CD4-positive, alpha-beta T cell treated with Interleukin-4 for 1 hour (primary cell): ENCODE measurements at places on chromosomes 4 and X.

DNA sequence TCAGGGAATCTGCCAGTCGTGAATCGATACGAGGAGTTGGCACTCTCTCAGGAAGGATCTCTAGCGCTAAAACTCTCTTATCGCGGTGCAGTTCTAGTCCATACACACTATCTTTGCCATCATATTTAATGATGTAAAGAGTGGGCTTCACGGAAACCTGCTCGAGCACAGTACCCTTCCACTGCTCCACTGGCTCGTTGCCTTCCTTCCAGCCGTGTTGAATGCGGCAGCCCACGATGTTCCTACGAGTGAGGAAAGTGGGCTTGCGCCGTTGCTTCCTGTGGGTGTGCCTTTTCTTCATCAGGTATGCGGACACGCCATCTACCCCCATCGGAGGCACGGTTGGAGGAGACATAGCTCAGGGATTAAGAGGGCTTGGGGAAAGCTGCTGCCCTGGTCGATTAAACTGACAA is 661 bp downstream of the SPIN4 start:
- no peak for DNase-seq

- no peak for DNase-seq
Measured at GRCh38 chr4:22215084-22215483, 266.5 kb upstream of the KCNIP4 start.

DNA sequence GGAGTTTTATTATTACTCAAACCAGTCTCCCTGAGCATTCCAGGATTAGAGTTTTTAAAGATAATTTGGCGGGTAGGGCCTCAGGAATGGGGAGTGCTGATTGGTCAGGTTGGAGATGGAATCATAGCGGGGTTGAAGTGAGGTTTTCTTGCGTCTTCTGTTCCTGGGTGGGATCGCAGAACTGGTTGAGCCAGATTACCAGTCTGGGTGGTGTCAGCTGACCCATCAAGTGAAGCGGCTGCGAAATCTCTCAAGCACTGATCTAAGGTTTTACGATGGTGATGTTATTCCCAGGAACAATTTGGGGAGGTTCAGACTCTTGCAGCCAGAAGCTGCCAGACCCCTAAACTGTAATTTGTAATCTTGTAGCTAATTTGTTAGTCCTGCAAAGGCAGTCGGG is 25.1 kb upstream of the SETD7 start:
- no peak for DNase-seq

DNA sequence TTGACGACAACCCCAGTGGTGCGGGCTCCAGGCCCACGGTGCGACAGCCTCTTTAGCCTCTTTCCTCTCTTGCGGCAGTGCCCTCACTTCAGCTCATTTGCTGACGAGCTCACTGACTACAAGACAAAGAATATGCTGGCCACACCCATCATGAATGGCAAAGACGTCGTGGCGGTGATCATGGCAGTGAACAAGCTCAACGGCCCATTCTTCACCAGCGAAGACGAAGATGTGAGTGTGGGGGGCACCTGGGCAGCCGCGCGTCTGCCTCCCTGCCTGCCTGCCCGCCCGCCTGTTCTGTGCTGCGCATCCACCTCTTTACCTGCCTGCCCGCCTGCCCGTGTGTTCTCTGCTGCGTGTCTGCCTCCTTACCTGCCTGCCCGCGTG is 9.2 kb downstream of the PDE6B start:
- no peak for DNase-seq

- no peak for DNase-seq
Measured at GRCh38 chrX:109927663-109928273, 75.1 kb upstream of the TMEM164 start.

DNA sequence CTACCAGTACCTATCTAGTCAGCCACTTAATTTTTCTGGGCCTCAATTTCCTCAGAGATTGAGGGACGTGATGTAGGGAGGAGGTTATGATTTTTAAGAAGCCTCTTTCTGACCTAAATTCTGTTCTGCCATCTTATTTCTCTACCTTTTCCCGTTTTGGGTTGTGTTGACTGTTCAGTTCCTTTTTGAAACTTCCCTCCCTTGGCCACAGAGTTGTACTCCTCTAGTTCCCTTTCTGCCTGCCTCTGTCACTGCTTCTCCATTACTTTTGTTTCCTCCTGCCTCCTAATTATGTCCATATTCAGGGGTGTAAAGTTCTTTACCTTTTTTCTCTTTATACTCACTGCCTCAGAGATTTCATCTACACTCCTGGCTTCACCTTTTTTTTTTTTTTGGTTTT is 25.4 kb downstream of the CLCN5 start:
- no peak for DNase-seq

GRCh38 chrX:8278557-8278956 is 107.5 kb upstream of the VCX2 start:
- DNase-seq, result no peak

GRCh38 chr4:23392860-23393458 is 496.9 kb downstream of the PPARGC1A start:
- no peak for DNase-seq

DNA sequence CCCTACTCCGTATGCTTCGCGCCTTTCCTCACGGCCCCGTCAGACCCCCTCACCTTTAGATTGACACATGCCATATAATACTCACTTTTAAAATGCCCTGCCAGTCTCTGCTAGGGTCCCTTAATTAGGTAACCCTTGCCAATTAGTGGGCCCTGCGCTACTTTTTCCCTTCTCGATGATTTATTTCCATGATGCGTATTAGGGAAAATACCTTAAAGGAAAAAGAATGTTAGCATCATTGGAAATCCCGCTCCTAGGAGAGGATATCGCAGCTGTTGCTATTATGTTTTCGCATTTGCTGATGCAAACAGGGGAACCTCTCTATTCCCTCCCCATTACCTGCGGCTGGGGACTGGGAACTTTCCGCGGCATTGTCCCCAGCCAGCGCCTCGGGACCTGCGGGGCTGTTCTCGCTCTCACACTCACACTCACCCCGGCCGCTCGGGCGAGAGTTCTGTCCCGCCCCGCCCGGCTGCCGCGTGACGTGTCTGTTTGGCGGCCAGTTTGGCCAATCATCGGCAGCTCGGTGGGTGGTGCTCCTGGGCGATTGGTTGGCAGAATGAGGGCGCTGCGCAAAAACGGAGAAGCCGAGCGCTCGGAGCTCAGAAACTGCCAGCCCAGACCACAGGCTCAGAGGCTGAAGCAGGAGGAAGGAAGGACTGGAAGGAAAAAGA is at the start of gene PCDH10:
TSS of gene PCDH10 (plus strand) at position 605 of the 674 bp plus-strand sequence. CDS start 847 bp downstream, outside the sequence.
- peak; percentile 5 for DNase-seq

DNA sequence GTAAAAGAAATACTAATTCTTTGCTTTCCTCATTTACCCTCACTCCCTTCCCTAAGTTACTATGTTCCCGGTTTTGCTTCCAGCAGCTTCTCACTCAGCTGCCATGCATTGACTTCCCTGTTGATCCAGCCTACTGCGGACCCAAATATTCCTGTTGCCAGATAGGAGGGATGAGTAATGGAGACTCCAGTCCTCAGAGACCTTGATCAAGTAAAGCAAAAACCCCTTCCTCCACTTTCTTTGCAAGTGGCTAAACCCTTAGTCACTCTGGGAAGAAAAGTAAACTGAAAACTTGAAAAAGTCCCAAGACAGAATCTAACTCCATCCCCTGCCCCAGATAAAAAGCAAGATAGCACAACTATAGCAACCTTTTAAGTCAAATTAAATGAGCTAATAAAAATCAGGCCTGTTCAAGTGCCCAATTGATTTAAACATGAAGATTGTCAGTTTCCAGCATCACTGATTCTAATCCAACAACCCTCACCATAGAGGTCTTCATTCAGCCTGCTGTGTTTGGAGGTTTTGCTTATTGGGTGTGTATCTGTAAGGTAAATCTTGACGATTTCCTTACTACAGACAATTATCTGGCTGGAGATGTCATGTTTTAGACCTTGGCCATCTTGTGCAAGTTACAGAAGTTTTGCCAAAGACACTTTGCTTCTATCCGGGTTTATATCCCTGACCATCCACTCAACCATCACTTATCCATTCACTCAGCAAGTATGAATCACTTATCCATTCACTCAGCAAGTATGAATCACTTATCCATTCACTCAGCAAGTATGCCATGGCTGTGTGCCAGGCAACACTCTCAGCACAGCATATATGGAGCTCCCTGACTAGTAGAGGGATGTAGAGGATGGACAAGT is 17.6 kb downstream of the FGFBP1 start:
- DNase-seq, result no peak

- DNase-seq, result no peak
Measured at GRCh38 chr4:25835384-25835783, 27.4 kb downstream of the SEL1L3 start.

DNA sequence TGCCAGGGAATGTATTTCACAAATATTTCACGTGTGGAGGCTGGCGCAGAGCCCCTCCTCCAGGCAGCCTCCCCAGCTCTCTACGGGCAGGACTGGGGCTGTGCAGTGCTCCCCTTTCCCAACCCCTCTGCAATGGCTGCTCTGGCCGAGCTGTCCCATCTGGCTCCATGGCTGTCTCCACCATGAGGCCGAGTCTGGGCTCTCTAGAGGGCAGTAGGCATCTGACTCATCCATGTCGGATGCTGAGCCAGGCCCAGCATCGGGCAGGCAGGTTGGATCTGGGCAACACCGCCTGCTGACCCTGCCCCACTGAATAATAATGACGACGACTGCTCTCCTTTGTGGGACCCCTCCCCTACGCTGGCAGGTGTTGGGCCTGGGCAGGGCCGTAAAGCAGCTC is 11.0 kb upstream of the SH3TC1 start:
- DNase-seq, result no peak

DNA sequence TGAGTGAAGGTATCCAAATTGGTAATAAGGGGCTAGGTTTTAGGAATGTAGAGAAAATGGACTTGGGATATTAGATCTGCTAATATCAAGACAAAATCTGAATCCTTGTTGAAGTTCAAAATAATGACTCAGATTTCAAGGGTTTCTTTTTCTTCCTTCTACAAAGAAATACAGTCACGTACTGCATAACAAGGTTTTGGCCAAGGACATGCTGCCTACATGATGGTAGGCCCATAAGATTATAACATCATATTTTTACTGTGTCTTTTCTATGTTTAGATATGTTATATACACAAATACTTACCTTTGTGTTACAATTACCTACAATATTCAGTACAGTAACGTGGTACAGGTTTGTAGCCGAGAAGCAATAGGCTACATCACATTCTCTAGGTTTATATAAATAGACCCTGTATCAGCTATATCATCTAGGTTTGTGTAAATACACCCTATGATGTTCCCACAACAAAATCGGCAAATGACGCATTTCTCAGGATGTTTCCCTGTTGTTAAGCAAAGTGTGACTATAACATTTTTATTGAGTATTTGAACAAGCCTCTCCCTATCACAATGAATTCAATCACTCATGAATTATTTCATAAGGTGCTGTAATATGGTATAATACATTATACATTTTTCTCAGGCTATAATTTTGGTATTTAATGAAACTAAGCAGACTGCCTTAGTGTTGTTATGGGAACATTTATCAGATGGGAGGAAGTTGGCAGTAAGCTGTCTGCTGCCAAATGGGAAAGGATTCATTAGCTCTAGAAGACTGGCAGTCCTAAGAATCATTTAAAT is 186.3 kb downstream of the PPP3CA start:
- no peak for DNase-seq

- DNase-seq, result no peak
Measured at GRCh38 chrX:45157647-45158046, 43.0 kb downstream of the DIPK2B start.

GRCh38 chr4:135777361-135777760 is 1575.8 kb upstream of the PABPC4L start:
- no peak for DNase-seq

DNA sequence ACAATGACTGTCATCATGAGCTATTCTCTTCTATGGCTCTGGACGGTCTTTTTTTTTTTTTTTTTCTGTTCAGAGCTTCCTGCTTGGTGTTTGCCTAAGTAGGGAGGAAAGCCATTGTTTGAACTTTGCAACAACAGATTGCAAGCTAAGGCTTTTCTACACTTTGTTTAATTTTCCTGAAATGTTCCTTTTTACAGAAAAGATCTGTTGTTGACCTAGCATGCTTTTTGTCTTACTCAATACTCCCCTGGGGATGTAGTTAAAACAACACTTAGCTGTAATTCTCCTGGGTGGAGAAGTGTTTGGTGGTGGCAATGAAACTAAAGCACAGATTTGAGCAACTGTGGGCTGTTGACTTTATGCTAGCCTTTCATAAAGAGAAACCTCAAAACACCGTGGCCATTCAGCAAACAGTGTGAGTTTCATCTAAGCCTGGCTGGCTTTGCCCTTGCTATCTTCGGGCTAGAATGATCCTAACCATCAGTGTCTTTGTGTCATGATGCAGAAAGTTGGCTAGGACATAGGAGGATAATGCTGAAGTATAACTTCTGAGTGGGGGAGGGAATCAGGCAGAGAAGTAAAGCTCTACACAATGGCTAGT is 110.5 kb downstream of the ANXA3 start:
- no peak for DNase-seq

- no peak for DNase-seq
Measured at GRCh38 chr4:169251291-169252235, 19.2 kb downstream of the SH3RF1 start.

DNA sequence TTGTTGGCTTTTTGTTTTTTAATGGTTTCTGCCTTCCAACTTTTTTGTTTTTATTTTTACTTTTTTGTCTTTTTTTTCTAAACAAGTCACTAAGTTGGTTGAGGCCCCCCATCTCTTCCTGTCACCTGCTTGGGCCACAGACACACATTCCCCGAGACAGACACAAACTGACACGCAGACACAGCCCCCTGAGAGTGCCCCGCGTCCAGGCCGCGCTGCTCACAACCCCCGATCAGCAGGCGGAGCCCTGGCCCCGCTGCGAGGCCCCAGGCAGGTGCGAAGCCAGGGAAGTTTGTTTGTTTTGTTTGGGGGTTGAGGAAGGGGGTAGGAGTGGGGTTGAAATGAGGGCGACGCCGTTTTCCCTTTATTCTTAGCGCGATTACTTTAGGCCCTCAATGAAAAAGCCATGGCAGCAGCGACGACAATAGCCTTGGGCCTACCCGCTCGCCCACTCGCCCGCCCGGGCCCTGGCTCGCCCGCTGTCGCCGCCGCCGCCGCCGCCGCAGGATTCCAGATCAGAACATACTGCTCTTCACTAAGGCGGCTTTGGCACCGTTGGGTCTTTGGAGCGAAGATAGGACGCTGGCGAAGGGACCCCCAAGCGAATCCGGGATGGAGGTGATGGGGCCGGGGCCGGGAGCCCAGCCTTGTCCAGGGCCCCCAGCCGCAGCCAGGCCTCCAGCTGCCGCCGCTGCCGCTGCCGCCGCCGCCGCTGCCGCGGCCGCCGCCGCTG is 3.1 kb downstream of the PHOX2B start:
- no peak for DNase-seq

- DNase-seq, result no peak
Measured at GRCh38 chrX:74133156-74133796, 170.7 kb upstream of the ZCCHC13 start.

GRCh38 chrX:131802836-131803626 is 220.1 kb upstream of the STK26 start:
- peak; percentile 89 for DNase-seq
